ENCODE measurements at places on chromosomes 11 and 22.

GRCh38 chr11:35317253-35317652 is 102.1 kb downstream of the SLC1A2 start:
- no peak for DNase-seq

- DNase-seq: peak; percentile 55
Measured at GRCh38 chr11:121615501-121615900, 162.7 kb upstream of the SORL1-AS1 start.

GRCh38 chr11:132311703-132312102 is 941.3 kb downstream of the NTM start:
- no peak for DNase-seq

DNA sequence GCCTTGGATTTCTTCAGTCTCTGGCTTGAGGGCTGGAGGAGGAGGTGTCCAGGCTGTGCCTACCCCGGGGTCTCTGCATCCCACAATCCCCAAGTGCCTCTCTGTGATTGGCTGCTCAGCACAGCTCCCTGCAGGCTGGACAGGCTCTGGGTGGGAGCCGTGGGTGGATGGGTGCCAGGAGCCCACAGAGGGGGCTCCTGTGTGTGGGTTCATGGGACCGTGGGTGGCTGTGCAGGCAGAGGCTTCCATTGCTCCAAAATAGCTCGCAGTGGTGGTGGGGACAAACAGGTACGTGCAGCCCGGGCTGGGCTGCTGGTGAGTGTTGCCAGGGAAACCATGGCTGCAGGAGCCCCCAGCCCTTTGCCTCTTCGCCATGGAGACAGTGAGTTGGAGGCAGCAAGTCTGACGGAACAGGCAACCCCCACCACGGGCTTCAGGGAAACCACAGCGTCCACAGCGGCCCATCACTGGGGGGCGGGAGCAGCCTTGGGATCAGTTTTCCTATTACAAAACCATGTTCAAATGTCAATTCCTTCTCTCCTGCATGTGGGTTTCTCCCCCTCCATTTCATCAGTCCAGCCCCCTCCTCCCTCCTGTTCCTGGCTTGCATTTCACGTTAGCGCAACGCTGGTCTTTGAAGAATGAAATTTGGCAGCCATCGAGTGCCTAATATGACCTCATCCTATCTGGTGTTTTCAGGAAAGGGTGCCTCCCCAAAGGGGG is 155.2 kb downstream of the TRIM29 start:
- no peak for DNase-seq

GRCh38 chr11:35160902-35161597 is 22.1 kb downstream of the CD44 start:
- no peak for DNase-seq

DNA sequence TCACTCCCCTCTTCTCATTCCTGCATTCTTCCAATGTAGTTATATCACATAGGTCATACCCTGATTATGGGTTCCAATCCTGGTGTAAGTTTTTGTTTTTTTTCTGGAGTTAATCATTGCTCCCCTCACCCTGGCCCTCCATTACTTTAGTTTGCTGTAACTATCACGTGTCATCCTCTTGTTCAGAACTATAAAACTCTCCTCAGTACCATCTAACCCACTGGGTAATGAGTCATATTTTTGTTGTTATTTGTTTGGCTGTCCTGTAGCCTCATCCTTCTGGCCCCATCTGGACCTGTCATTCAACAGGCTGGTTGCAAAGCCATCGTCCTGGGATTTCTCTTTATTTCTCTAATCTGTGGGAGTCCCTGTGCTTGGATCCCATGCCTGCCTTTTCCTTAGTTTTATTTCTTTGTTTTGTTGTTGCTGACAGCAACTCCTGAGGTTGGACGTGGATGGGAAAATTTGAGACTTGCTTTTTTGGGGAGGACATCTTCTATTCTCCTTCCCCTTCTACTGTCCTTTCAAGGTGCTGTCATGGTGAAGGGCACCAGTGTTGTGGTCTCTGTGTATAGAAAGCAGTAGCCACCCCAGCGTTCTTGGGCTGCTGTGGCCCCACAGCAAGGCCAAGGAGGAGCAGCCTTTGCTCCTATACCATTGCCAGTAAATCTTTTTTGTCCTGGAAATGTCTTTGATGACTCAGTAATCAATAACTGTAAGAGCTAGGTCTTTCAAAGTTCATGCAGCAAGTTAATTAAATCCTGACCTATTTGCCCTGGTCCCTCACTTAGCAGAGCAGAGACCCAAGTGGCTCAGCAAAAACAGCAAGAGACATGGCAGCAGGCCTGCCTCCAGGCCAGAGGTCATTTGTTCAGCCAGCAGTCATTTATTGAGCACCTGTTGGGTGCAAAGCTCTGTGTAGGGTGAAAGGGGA is 82.5 kb downstream of the C22orf31 start:
- DNase-seq: no peak

- no peak for DNase-seq
Measured at GRCh38 chr11:124751391-124751740, 689 bp downstream of the VSIG2 start.

DNA sequence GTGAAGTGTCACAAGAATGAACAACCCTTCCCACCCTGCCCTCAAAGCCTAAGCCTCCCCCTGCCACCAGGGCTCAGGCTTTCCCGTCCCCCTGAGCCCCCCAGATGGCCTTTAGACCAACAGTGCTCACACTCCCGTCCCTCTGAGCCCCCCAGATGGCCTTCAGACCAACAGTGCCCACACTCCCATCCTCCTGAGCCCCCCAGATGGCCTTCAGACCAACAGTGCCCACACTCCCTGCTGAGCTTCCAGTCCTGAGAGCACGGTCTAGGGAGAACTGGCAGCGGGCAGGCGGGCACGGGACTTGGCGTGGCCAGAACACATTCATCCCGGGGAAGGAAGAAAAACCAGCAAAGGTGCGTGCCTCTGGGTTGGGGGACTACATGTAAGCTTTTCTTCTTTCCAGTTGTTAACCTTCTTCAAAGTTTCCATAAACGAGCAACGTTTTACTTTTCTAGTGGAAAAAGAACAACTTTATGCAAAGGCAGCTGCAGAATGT is 2.5 kb downstream of the MRGPRG start:
- DNase-seq: no peak

DNA sequence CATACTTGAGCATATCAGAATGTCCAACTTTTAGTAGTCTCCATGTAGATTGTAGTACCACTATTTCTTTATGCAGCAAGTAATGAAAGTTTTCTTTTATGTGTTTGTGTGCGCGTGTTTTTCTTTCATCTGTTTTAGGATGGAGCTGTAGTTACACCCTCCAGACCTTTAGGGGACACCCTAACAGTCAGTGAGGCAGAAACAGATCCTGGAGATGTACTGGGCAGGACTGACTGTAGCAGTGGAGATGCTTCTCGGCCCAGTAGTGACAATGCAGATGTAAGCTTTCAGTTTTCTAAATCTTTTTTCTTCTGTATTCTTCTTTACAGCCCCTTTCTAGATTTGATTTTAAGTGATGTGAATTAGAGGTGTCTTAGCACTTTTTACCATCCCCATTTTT is 79.9 kb upstream of the GRIK4 start:
- DNase-seq: peak; percentile 63

DNA sequence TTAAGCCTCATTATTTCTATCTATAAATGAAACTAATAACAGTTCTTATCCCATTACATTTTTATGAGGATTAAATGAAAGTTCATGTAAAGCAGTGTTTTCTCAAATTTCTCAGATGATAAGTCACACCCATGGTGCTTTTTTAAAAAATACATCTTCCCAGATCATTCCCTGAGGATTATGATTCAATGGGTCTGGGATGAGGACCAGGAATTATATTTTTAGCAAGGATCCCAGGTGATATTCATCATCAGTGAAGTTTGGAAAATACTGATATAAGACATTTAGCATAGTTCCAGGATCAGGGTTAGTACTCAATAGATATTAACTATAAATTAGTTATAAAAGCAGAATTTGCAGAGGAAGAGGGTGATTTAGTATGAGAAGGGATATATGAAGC is 89.1 kb downstream of the BBOX1 start:
- DNase-seq: no peak

- DNase-seq: no peak
Measured at GRCh38 chr11:101497291-101497690, 86.5 kb downstream of the TRPC6 start.

DNA sequence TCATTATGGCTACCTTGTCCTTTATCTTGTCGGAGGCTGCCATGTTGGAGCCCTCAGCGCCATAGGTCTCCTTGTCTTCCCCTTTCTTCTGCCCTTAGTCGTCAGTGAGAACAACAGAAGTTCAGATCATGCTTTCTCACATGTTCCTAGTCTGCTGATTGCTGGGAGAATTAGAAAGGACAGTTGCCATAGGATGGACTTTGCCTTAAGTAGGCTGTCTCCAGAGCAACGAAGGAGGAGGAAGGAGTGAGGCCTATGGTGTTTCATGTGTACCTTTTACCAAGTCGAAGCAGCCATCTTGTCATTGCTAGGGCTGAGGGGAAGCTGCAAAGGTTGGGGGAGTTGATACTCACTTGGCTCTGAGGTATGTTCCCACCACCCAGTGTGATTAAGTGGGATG is 62.6 kb downstream of the SYT13 start:
- no peak for DNase-seq

DNA sequence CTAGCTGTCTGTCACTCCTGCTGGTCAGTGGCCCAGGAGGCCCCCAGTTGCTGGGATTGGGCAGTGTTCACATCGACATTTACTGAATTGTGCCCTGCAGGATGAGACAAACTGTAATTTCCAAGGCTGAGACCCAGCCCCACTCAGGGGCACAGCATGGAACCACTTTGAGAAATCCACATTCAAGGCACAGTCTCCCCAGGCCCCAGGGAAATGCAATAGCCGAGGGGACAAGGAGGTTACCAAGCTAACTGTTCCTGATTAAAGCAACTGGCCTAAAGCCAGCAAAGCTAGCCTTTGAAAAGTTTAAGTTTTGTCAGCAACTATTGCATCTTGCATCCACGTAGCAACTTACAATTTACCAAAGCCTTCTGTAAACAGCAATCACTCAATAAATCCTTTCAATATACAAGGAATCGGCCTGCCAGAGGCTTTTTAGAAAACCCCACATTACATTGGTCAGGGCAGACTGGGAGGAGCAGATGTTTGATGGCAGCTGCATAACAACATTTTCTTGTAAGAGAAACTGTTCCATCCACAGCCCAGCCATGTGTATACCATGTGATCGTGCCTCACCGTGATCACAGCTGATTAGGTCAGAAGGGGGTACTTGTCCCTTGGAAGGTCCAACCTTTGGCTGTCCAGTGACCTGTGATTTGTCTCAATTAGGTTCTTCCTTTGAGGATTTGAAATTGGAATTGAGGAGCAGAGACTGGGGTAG is 103.9 kb downstream of the TENM4 start:
- DNase-seq: no peak

GRCh38 chr11:47187723-47188122 is 1.5 kb upstream of the PACSIN3 start:
- no peak for DNase-seq

GRCh38 chr11:541433-541885 is 4.1 kb downstream of the LRRC56 start:
- no peak for DNase-seq

- no peak for DNase-seq
Measured at GRCh38 chr11:125069008-125069407, 5.9 kb downstream of the SLC37A2 start.

DNA sequence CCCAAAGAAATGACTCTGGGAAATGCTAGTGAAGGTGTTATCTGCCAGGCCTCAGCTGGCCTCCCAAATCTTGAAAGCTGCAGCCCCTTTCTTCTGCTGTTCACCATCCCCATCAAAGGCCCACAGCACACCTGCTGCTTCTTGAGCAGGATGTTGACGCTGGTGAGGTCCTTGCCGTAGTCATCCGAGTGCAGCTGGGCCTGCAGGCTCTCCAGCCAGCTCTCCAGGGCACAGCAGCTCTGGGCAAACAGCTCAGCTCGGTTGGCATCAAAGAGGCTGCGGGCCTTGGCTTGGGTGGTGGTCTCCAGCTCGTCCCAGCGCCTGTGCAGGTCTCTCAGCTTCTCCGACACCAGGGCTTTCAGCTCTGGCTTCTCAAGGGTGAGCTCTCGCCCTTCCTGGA is 18.5 kb upstream of the RBM4B start:
- no peak for DNase-seq

- no peak for DNase-seq
Measured at GRCh38 chr11:114258696-114259095, 37.5 kb upstream of the NNMT start.

- DNase-seq: peak; percentile 84
Measured at GRCh38 chr11:20363500-20364340, at the start of gene HTATIP2. HTATIP2 (plus strand) TSS chr11:20363714; CDS start chr11:20364238, 524 bp downstream.

DNA sequence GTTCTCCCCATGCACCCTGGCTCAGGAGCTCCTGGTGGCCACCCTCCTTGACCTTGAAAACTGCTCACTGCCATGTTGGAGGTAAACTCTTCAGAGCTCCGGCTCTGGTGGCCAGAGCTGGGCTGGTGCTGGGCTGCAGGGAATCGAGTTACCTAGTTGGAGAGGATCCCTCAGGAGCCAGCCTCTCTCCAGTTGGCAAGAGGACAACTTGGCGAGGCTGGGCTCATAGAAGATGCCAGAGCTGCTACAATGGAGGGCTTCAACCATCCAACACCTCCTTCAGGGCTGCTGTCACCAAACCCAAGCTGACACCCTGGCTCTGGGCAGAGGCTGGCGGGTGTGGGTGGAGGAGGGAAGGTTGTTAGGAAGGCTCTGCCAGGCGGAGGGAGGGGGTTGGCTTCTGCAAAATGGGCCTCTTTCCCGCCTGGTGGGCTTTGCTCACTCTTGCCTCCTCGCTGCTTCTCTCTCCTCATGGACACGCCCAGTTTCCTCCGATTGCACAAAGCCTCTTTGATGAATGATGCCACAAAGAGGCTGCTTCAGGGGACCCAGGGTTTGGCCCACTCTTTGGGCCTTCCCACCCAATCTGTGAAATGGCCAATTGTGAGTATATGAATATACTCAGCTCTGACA is 53.1 kb downstream of the THAP12 start:
- DNase-seq: no peak

GRCh38 chr11:77372726-77373125 is 71.2 kb upstream of the GDPD4 start:
- DNase-seq: no peak

DNA sequence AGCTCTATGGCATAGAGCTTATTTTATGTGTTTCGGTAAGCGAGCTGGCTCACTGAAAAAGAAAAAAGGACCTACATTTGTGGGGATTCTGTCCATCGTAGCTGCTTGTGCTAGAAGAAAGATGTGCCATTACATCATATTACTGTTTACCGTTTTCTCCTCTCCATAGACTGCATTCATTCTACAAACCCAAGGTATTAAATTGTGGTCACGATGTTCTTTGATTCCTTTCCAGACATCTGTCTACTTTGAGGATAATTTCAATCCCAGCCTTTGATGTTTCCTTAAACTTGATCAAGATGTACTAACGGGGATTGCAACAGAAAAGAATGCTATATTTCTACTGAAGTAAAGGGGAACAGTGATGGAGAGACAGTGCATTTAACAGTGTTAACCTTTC is 5.5 kb upstream of the OR52N1 start:
- no peak for DNase-seq

- no peak for DNase-seq
Measured at GRCh38 chr22:48796310-48797015, 1031.2 kb downstream of the BRD1 start.

DNA sequence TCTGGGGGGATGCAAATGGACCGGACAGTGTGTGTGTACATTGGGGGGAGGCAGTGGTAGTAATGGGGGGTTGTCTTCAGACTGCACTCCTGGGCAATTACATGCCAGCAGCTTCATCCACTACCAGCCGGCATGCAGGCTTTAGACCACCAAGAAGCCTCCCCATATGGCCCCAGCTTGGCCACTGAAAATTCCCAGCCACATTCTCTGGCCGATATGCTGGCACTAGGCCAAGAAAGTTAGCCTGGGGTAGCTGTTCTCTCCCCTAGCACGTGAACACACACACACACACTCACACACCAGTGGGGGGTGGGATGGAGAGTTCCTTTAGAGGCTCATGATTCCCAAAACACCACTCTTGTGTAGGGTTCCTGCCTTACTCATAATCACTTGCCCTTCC is 3.6 kb upstream of the ROBO3 start:
- no peak for DNase-seq

- DNase-seq: no peak
Measured at GRCh38 chr11:34027516-34028408, 23.8 kb upstream of the CAPRIN1 start.
